ENCODE measurements at places on chromosomes 12 and 14.

GRCh38 chr14:76887191-76887590, 61.0 kb downstream of the LRRC74A start:
- DNase-seq: no peak

DNA sequence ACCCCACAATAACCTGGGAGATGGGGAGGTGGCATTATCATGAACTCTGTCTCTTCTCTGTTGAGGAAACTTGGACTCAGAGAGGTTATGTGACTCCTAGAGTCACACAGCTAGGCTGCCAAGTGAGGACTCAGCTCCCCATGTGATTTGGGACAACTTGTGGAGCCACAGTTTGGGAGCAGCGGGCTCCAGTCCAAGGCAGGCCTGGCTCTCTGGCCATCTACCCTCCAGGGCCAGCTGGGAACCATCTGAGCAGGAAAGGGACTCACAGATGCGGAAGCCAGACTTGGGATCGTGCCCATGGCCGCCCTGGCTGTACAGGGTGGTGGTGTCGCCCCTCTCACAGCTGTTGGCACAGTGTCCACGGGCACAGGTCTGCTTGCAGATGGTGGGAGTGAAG, 59.1 kb downstream of the ISCA2 start:
- no peak for DNase-seq

- no peak for DNase-seq
Measured at GRCh38 chr14:72777636-72778035, 116.3 kb downstream of the DPF3 start.

DNA sequence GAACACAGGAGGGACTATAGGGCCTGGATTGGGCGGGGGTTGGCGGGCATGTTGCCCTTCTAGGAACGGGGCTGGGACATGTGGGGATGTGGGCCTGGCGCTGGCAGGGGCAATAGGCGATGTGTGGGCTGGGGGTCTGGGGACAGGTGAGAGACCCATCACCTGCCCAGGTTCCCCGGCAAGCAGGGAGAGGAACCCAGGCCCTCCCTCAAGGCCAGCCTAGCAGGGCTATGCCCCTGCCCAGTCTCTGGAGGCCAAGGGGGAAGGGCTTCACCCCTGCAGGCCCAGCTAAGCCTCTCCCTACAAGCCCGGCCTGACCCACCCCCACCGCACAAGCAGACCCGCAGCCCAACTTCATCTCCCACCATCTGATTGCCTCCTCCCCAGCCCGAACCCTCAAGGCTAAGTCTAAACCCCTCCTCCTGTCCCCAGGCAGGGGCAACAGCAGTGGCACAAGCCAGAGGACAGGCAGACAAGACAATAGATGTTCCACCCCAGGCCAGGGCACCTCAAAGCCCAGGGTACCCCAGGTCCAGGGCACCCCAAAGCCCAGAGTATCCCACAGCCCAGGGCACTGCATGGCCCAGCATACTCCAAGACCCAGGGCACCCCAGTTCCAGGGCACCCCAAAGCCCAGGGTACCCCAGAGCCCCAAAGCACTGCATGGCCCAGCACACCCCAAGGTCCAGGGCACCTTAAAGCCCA, 6.5 kb downstream of the JAG2 start:
- no peak for DNase-seq

DNA sequence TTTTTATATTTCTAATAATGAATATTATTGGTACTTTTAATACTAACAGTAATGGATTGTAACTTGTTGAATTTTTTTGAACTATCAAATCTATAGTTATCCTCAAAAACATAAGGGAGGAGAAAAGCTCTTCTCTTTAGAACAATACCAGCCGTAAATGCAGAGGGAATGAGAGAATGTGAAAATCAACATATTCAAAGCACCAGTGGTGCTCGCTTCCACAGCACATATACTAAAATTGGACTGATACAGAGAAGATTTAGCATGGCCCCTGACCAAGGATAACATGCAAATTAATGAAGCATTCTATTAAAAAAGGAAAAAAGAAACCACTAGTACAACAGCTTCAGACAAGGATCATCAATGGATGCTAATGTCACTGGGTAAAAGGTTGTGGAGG, 15.8 kb downstream of the R3HDM2 start:
- DNase-seq: no peak

GRCh38 chr14:77063571-77064171, 34.4 kb upstream of the CIPC start:
- DNase-seq: no peak

- DNase-seq: no peak
Measured at GRCh38 chr12:131962069-131962468, 12.3 kb downstream of the EP400 start.

DNA sequence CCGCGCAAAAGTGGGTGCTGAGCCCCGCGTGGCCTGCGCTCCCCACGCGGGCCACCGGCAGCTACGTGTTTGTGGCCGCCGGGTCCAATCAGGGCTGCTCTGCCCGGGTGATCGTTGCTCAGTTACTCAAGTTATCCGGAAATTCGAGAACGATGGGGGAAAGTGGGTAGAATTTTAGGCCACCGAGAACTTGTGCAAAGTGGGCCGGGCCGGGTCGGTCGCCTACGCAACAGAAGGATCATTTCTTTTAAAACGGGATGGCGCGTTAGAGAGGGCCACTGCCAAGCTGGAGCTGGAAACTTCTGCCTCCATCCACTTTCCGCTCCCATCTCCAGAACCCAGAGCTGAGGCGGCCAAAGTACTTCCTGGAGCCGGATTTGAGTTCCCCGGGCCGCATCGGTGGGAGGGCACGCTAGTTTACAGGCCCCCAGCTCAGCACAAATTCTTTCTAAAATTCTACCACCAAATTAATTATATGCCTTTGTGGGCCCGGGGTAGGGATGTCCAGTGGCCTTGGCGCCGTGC, 3.5 kb downstream of the RFX4 start:
- DNase-seq: no peak

- DNase-seq: no peak
Measured at GRCh38 chr12:43336962-43337555, 214.9 kb downstream of the ADAMTS20 start.

DNA sequence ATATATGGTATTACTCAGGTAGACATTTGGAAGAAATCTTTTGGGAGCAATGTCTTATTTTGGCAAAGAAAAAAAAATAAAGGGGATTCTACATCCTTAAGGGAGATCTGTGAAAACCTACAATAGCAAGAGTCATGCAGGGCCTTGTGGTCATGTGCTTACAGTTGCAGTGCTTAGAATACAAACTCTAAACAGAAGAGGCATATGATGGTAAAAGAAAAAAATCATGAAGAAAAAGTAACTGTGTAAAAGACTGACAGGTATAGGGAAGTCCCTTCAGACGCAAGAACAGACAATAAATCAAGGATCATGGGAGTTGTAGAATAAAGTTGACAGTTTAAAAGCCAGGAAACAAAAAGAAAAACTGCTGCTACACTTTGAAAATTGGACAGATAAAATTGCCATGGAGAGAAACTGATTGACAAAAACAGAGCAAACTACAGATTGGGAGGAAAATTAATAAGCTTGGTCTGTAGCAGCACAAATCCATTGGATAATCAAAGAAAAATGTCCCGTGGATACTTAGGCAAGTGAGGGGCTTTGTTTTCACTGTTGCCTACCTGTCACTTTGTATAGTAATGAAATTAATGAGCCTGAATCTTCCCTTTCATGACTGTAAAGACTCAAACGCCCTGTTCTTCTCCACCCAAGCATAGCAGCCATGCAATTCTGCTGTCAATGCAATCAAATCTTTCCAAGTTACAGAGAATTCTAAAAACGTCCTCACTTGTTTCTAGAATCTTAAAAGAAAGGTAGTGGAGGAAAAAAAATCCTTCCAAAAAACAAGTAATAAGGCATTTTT, 402.0 kb downstream of the SYT1 start:
- DNase-seq: no peak

GRCh38 chr12:22658214-22658613, 33.2 kb downstream of the ETNK1 start:
- peak; percentile 69 for DNase-seq

GRCh38 chr12:108218921-108219320, 89.8 kb downstream of the WSCD2 start:
- no peak for DNase-seq

GRCh38 chr14:68527329-68527851, 265.5 kb downstream of the ZFP36L1 start:
- no peak for DNase-seq

DNA sequence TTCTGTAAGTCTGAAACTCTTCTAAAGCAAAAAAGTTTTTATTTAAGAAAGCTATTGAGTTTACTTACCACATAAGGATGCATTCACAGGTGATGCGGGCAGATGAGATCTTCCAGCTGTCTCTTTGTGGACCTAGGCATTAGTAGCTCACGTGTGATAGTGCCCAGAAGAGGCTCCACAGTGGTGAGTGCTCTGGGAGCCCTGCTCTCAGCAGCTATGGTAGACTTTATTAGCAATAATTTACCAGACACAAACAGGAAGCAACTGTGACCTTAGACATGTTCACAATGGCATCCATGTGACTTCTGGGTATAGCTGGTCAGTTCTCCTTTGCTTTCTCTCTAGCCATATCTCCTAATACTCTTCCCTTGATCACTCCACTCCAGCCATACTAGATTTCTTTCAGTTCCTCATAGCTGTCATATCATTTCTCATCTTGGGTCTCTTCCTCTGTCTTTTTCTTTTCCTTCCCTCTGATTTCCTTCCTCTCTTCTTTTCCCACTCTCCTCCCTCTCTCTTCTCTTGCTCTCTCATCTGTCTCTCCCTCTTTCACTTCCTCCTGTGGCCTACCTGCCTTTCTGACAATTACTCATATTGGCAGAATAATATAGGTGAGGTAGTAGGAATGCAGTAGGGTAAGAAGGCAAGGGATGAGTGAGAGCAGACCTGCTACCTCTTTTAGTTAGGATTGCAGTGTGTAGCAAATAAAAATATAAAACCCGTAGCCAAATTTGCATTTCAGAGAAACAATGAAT, 75.2 kb upstream of the SCAF11 start:
- DNase-seq: no peak

- DNase-seq: no peak
Measured at GRCh38 chr12:82644896-82645295, 41.8 kb upstream of the TMTC2 start.

DNA sequence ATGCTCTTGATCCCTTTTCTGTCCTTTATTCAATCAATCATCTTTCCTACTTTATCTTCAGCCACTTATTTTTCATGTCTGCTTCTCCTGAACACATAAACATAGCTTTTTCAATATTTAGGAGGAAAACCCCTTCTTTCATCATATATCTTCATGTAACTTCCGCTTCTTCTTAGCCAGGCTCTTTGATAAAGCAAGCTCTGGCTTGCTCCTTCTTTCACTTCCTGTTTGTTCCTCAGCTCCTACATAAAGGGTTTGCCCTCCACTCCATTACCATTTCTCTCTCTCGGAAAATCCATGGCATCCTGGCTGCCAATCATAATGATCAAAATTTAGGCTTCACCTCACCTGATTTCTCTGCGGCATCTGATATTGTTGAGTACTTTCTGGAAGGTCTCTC, 33.7 kb upstream of the HELB start:
- no peak for DNase-seq

GRCh38 chr12:123546281-123546680, 12.8 kb upstream of the RILPL1 start:
- no peak for DNase-seq

DNA sequence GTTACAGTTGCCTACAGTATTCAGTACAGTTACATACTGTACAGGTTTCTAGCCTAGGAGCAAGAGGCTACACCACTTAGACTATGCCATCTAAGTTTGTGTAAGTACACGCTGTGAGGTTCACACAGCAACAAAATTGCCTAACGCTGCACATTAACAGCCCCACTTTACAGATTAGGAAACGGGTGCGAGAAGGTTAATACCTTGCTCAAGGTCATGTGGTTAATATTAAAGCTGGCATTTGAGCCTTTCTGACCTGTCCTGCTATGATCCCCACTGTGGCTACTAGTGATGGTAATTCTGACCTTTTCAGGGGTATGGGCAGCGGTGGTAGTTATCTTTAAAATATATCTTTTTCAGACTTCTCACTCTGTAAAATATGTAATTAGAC, 20.9 kb downstream of the ACVR1B start:
- no peak for DNase-seq

DNA sequence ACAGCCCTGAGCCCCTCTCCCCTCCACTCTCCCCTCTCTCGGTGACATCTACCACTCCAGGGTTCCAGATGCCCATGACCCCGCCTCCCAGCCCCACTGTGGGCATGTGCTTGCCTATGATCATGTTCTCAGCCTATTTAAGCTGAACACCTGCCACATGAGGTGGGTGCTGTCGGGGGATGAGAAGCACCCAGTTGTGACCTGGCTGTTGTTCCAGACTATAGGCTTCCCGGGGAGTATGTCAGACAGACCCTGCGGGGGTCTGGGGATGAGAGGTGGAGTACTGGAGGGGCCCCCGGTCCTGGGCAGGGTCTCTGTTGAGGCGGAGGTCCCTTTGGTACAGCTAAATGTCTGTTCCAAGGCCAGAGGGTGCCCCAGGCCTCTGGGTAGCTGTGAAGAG, 6.0 kb downstream of the VSX2 start:
- no peak for DNase-seq

DNA sequence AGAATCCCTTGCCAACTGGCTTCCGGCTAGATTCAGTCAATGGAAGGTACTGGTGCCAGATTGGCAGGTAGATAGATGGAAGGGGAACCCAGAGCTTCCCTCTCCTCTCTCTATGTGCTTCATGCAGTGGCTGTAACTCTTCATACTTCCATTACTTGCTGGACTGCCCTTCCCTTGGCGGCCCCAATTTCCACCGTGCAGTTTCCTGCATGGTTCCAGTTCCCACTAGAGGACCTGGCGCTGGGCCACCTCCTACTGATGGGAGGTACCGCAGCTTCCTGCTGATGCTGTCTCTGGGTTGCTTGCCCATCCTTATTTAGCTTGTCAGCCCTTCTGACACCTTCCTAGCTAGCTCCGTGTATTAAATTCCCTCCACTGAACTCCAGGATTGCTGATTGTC, 226.4 kb downstream of the ANO2 start:
- DNase-seq: no peak

- no peak for DNase-seq
Measured at GRCh38 chr14:59538936-59539335, 37.7 kb downstream of the CCDC175 start.

- peak; percentile 43 for DNase-seq
Measured at GRCh38 chr12:49705479-49706134, 1.6 kb downstream of the FMNL3 start.

DNA sequence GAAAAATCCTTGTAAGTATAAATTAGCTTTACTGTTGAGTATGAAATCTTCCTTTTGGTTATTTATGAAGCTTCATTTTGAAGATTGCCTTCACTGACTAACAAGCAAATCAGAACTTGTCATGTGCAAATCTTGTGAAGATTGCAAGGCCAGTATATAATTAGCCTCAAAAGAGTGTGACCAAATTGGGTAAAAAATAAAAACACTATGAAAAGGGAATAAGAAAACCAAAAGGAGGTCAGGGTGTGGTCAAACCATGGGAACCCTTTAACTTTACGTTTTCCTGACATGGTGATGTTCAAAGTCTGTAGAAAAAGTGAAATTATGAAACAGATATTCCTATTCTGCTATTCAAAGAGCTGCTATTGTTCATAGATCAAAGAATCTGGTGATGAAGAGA, 230.3 kb downstream of the BCAT1 start:
- no peak for DNase-seq

DNA sequence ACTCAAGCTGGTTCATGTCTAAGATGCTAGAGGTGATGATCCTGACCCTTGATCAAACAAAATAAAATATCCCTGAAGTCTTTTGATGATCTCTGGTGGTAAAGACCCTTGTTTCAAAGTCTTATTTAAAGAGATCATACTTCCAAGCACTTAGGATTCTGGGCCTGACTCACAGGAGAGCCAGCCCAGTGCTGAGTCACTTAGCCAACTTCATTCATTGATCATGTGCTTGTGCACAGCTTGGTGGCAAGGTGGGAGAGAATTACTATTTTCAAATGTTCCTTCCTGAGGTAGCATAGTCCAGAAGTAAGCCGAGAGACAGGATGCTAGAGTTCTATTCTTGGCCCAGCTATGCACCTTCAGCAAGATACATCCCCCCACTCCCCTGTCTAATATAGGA, 40.6 kb downstream of the SCN8A start:
- DNase-seq: no peak

All from HS-5 (cell line).